Stimulated activated CD4-positive, alpha-beta T cell treated with anti-CD3 and anti-CD28 coated beads, Interleukin-12 subunit alpha, Interleukin-12 subunit beta, amount 100 ng/mL, for 24 hours (primary cell): ENCODE measurements at places on chromosomes 13 and 19.

DNA sequence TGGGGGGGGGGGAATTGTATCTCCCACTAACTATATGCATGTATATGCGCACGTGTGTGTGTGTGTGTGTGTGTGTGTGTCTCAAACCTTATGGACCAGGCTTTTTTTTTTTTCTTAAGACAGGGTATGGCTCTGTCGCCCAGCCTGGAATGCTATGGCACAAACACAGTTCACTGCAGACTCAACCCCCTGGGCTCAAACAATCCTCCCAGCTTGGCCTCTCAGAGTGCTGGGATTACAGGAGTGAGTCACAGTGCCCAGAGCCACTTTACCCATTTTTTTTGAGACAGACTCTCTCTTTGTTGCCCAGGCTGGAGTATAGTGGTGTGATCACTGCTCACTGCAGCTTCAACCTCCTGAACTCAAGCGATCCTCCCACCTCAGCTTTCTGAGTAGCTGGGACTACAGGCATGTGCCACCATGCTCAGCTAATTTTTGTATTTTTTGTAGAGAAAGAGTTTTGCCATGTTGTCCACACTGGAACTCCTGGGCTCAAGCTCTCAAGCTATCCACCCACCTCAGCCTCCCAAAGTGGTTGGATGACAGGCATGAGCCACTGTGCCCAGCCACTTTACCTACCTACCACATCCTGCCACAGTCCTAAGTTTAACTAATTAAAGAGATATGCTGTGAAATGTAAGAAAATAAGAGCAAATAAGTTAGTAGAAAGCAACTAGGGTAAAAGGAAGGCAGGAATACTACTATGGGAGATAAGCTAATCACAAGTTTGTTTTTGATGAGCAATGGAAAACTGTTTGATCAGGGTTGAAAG is 2.4 kb downstream of the ZMYM5 start:
- DNase-seq: no peak

DNA sequence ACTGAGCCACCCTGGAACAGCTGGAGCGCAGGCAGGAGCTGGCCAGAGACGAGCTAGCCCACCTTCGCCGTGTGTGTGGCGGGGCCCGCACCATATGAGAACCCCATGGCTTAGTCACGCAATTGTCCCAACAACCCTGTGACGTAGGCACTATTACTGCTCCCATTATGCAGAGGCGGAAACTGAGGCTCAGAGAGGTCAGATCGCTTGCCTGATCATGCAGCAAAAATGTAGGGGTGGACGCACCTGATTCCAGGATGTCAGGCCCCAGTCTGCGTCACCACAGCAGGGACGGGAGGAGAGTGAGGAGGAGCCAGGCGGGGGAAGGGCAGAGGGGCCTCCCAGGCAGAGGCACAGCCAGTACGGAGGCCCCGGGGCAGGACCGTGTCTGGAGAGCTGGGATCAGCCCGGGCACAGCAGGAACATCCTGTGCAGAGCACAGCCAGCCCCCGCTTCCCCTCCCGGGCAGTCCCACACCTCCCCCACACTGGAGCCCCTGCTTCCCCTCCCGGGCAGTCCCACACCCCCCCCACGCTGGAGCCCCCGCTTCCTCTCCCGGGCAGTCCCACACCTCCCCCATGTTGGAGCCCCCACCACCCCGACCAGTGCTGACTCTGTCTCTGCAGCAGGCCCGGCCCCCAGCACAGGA is 16.7 kb downstream of the PIP5K1C start:
- DNase-seq: no peak

DNA sequence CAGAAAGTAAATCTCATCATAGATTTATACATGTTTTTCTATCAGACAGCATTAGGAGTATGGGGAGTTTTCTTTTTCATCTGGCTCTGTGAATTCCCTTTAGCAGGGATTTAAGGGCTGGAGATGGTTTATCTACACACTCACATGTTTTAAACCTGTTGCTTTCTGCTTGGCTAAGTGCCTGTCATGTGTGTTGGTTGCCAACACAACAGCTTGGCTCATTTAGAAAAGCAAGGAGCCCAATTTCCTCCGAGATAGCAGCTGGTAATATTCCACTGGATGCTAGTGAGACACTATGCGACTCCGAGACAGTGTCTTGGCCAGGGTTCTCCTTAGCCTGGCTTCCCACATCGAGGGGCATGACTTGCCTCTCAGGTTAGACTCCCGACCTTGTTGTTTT is 83.3 kb downstream of the KLF5 start:
- DNase-seq: no peak

GRCh38 chr19:5645409-5645808 is 22.5 kb downstream of the SAFB start:
- DNase-seq: no peak

GRCh38 chr13:27493981-27494380 is 43.6 kb upstream of the MTIF3 start:
- no peak for DNase-seq

- no peak for DNase-seq
Measured at GRCh38 chr19:29795461-29796172, 16.2 kb upstream of the CCNE1 start.

DNA sequence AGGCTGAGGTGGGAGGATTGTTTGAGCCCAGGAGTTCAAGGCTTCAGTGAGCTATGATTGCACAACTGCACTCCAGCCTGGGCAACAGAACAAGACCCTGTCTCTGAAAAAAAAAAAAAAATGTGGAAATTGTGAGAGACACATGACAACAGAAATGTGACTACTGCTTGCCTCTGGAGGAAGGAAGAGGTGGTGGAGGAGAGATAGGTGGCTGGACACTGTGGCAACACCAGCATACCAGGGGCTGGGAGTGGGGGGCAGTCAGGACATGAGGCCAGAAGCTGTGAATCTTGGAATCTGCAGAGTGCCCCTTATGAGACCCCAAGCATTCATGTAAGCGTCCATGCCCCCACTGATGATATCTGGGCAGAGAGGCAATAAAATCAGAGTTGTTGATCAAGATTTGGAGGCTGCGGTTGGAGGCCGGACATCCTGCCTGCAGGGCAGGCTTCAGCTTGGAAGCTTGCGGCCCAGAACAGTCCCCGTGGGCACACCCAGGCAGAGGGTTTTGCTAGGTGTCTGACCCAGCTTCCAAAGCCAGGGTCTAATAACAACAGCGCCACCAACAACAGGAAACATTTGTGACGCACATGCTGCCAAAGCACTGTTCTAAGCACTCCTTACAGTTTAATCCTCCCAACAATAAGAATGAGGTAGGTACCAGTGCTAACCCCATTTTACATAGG is 16.9 kb downstream of the FAM187B start:
- no peak for DNase-seq

DNA sequence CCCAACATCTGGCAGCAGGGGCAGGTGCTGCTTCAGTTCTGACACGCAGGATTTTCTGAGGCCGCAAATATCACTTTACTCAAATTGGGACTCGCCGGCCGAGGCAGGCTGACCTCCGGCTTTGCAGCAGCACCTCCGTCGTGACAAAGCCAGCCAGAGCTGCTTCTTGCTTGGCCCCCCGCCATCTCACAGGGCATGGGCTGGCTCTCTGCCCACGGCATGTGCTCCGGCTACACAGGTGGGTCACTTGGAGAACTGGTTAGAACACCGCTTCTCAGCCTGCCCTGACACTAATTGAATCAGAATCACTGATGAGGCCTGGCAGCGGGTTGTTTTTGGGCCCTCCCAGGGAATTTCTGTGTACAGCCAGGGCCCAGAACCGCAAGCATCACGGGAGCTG is 112.3 kb downstream of the SLC7A1 start:
- no peak for DNase-seq

DNA sequence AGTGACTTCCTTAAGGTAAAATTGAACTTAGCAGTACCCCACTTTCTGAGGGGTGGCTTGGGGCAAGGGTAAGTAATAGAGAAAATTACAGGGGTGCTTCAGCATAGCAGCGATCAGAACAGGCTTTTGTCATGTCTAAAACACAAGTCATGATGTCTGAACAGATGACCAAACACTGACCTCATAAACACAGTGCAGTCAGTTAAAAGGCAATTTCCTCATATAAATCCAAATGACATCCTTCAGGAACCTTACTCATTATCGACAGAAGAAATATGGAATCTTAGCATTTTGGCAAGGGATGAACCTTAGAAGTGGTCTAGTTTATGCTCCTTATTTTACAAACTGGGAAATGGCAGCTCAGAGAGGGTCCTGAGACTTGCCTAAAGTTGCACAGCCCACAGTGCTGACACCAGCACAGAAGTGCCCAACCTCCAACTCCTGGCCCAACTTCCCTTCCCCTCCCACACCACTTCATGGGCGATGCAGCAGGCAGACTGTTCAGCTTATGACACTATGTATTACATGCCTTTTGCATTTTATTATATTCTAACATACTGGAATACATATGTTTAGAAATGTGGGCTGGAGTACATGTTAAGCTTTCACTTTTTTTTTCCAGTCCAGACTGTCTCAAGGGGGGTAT is 3.6 kb downstream of the GJA3 start:
- no peak for DNase-seq

GRCh38 chr19:4363571-4364304 is 20.4 kb downstream of the MPND start:
- no peak for DNase-seq

- no peak for DNase-seq
Measured at GRCh38 chr19:31570718-31571117, 221.5 kb upstream of the TSHZ3 start.

DNA sequence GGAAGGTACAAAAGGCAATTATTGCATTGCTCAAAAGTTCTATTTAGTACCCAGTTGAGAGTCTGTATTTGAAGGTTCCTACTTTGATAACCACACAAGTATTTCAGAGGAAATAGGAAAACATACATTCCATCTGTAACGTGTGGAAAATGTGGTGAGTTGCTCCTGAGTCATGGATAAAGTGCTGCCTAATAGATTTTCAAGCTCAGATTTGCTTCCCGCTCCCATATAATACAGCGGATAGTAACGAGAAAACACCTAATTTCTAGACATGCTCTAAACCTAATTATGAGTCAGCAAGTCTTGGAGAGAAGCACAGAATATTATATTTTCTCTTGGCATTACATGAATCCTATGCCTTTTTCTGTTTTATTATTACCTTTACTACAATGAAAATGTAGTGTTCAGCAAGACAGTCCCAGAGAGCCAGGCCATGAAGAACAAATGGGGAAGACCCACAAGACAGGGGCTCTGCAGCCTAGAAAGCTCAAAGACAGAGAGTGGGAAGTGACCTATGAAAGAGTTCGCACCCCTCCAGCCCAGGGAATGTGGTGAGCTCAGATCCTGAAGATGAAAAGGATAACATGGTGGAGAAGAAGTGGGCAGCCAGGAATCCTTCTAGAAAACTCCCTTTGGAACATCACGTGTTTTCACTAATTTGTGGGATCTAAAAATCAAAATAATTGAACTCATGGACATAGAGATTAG is 116.1 kb downstream of the STARD13 start:
- DNase-seq: no peak

DNA sequence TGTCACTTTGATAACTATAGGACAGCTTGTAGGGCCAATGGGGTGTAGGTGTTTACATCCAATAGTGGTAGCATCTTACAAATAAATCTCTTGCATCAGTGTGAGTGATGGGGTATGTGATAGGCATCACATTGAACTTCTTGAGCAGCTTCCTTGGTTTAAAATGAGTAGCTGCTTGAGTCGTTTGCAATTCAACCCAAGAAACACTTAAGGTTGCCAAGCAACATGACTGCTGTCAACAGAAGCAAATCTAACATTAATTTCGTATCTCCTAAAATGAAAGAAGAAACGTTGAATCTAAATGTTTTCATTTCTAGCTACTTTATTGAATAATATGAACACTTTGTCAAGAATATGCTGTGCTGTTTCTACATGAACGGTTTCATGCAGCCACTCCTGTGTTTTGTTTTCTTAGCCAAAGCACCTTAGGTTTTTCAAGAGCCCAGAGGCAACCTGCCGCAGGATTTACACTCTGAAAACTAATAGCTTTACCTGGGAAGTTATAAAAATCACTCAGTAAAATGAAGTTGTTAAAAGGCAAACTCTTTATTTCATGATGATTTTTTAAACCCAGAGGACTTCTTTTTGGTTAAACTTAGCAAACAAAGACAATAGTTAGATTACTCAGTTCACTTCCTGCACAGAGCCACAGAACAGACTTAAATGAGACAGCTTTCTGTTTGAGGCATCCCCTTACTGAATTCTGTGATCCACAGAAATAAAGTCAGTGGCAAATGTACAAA is 305.2 kb downstream of the MTUS2 start:
- no peak for DNase-seq

GRCh38 chr19:51091126-51091525 is 8.4 kb upstream of the KLK14 start:
- DNase-seq: no peak

- DNase-seq: no peak
Measured at GRCh38 chr19:54335979-54336892, 2.7 kb downstream of the LILRA4 start.

DNA sequence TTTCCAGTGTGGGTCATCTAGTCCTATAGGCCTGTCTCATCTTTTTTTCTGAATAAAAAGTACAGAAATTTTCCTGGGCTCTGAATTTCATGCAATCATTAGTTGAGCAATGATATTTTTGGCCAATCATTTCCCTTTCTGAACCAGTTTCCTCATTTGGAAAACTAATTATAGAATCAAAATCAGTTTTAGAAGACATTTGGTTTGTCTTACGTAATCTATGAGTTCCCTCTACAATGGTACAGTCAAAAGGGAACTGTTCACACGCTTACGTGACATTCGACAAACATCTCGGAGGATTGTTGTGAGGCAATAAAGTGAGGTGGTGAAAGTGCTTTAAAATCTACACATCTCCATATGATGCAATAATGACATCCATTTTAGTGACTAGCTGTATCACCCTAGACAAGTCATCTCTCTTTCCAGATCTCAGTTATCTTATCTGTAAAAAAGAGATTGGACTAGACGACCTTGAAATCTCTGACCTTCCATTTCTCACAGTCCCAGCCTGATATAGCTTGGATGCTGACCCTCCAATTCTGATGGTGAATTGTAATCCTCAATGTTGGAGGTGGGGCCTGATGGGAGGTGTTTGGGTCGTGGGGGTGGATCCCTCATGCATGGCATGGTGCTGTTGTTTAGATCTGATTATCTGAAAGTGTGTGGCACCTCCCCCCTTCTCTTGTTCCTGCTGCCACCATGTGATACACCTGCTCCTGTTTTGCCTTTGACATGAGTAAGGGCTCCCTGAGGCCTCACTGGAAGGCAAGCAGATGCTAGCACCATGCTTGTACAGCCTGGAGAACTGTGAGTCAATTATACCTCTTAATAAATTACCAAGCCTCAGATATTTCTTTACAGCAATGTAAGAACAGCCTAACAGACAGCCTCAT is 26.7 kb downstream of the FLT1 start:
- no peak for DNase-seq

DNA sequence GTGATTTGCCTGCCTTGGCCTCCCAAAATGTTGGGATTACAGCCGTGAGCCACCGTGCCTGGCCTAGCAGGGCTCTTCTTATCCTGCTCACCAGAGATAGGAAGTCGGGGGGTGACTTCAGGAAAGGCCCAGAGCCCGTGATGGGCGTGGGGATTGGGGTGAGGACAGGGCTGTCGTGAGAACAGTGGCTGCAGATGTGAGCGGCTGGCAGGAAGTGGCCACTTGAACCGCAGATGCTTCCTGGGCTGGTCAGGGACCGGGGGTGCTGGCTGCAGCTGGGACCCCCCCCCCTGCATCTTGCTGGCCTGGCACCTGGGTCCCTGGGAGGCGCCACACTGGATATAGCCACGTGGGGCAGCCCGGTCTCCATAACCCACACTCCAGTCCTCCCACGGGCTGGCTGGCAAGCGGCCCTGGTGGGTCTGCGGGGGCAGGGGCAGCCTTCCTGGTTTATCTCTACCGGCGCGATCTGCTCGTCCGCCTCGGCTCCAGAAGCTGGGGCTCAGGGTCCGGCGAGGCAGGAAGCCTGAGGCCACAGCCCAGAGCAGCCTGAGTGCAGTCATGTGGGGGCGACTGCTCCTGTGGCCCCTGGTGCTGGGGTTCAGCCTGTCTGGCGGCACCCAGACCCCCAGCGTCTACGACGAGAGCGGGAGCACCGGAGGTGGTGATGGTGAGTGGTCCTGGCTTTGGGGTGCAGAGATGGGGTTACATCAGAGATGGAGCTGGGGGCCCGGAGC is at the start of gene F2RL3:
Gene F2RL3 (plus strand): TSS at position 371 of the 737 bp plus-strand sequence. CDS start 191 bp downstream, at position 562.
- no peak for DNase-seq
